Large intestine (tissue), 12 donors: ENCODE measurements at places on chromosomes 5 and 9.
A peak's percentile ranks its signal among the peaks of the same experiment; 100 is the strongest.

DNA sequence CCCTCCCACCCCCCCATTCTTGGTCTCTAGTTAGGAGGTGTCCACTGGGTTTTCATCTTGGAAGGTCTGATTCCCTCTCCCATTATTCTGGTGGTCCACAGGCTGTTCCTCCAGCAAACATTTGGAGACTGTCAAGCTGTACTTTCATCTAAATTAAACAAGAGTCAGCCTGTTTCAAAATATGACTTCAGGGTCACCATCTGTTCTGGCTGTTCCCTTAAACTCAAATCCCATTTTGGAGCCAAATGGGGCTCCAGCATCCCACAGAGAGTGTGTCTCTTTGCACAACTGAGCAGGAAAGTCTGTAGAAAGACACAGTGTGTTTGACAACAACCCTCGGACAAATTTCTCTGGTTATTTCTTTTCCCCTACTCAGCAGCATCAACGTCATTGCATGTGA lies 20.5 kb downstream of the COL15A1 start:
- DNase-seq = no peak

DNA sequence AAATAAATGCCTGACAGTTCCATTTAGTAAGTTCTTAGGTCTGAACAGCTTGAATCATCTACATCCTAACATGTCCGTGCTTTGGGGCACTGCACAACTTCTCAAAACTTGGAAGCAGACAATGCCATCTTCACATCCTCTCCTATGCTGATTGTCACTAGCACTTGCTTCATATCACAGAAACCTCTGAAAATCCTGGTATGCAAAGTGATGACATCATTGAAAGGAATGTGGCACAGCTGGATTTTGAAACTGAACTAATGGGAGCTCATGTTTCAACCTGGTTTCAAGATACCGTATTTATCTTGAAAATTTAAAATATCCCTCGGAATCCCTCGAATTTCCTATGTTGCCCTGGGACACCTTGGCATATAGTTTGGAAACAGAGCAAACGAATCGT lies 490.2 kb upstream of the DAP start:
- DNase-seq = no peak

- DNase-seq = no peak
Measured at GRCh38 chr5:51404255-51404654, 21.0 kb downstream of the ISL1 start.

DNA sequence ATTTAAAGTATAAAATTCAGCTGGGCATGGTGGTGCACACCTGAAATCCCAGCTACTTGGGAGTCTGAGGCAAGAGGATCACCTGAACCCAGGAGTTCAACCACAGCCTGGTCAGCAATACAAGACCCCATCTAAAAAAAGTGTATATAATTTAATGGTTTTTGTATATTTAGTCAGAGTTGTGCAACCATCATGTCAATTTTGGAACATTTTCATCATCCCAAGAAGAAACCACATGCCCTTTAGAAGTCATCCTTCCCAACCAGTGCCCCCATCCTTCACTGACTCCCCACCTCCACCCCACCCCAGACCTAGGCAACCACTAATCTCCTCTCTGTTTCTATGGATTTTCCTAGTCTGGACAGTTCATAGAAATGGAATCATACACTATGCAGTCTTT lies 18.8 kb upstream of the TEK start:
- no peak for DNase-seq

DNA sequence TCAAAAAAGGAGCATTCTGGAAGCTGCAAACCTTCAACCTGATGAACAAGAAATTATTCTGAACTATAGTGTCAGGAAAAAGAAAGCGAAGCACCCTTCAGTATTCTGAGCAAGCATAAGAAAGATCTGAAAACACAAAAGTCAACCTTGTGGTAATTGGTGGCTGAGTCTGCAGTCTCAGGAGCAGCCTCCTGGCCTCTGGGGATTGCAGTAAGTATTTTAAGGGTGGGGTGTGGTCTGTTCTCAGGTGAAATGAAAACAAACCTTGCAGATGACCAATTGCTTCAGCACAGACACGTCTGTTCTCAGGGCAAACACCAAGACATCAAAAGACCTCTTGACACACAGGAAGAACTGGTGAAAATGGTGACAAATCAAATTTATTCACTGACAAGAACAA lies 147.8 kb upstream of the RAPGEF1 start:
- DNase-seq = no peak

DNA sequence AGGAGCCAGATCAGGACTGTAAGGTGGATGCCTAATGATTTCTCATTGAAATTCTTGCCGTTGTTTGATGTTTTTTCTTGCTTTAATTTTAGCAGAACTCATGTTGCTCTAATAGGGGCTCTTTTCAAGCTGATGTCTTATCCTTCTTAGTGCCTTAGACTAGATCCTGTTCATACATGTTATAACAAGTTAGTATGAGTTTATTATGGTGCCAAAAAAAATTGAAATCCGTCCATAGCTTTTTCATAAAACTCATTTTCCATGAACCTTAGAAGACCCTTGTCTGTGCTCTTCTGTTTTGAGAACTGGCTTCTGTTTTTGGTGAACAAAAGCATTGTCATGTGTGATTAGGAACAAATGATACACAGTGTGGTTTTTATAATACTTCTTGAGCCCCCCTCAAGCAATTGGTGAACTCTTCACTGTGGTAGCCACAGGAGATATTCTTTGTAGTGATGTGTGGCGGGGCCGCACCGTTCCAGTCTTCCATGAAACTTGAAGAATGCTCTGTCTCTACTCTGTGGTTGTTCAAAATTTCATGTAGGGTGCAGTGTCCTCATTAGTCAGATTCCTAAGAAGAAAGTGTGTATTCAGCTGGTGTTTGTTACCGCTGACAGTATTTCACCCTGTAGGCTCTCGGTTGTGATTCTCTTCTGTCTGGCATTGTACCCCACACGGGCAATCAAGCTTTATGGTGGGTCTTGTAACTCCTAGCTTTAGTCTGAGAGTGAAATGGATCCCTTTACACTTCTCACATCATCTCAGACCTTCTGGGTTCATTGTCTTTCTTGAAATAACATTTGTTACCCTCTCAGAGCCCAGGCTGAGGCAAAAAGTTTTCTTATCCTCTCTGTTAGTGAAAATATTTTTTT lies 10.7 kb downstream of the OTULIN start:
- DNase-seq = no peak

GRCh38 chr5:142206801-142207200 lies 98.2 kb downstream of the NDFIP1 start:
- DNase-seq = no peak

- no peak for DNase-seq
Measured at GRCh38 chr5:96628406-96628805, 33.8 kb upstream of the CAST start.

- no peak for DNase-seq
Measured at GRCh38 chr9:17793713-17794622, 215.1 kb downstream of the SH3GL2 start.

- peak; percentile 12 for DNase-seq
Measured at GRCh38 chr5:131209506-131210150, 38.9 kb downstream of the LYRM7 start.

DNA sequence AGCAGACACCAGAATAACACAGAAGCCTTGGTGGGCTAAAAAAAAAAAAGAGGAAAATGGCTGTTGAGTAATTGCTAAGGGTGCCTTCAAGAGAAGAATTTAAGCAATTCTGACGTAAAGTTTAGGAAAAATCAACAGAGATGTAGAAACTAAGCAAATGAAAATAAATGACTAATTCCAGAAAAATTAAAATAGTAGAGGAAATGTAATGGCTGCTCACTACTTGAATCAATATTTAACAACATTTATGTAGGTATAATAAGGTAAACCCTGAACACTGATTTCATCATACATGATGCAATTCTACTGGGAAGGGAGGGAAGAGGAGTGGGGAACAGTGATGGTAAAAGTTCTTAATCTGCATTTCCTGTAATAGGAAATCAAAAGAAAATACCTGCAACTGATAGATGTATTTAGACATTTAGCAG lies 41.4 kb downstream of the PUM3 start:
- no peak for DNase-seq

GRCh38 chr5:77844373-77844622 lies 68.2 kb upstream of the TBCA start:
- no peak for DNase-seq

- DNase-seq = no peak
Measured at GRCh38 chr5:8870349-8870958, 675.4 kb downstream of the SEMA5A start.

DNA sequence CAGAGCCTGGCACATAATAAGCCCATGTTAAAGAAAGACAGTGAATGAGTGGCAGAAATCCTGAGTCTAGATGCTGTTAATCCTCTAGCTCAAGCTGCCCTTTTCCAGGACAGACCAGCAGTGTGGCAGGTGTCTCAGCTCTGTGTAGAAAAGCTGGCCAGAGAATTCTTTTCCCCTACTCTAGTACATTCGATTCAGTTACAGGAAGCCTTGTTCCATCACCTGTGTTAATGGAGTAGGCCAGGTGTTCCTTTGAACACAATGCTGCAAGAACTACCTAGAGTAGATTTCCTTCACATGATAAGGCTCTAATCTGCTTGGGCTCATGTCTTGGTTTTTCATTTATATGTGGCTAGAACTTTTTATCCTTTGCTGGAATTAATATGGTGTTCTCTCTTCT lies 52.5 kb downstream of the NUP214 start:
- no peak for DNase-seq

- no peak for DNase-seq
Measured at GRCh38 chr9:3528451-3528850, 2.6 kb upstream of the RFX3 start.

DNA sequence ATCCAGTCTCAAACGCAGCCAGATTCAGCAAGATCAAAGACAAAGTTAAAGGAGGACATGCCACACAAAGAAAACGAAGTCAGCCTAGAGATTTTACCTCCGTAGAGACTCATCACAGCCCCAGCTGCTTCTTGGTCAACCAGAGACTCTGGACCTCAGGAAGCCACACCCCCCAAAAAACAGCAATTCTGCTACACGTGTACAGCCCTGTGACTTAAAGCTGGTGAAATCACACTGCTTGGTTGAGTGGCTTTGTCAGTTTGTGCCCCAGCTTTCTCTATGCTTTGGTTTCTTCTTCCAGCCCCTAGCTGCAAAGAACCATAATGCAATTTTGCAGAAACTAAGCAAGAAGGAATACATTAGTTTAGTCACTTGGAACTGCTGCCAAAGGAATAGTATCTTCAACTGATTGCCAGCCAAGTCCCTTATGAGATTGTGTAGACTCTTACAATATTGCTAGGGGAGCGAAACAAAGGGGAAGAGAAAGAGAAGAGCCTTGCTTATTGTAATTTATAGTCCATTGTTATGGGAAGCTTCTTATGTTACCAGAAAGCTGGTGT lies 158.8 kb upstream of the ZNF462 start:
- no peak for DNase-seq

GRCh38 chr5:6733411-6734242 lies 20.4 kb downstream of the TENT4A start:
- DNase-seq = no peak

GRCh38 chr5:97545886-97546535 lies 363.0 kb upstream of the RIOK2 start:
- no peak for DNase-seq

GRCh38 chr5:14742498-14742897 lies 78.0 kb downstream of the OTULIN start:
- no peak for DNase-seq

GRCh38 chr5:124289130-124289529 lies 457.3 kb downstream of the ZNF608 start:
- DNase-seq = no peak

DNA sequence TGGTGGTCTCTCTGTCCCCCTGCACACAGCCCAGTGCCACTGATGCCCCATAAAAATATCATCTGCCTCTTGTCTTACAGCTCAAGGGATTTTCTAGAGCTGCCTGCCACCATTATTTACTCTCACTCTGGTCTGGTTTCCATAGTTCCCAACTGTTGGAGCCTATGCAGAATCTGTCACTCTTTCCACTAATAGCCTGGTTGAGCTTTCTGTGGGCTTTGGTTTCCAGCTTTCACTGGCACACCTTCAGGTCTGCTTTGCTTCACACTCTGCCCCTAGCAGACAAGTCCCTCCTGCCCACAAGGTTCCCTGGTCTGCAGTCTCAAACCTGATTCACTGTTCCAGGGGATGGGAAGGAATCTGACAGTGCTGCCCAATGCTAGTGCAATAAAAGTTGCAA lies 103.0 kb upstream of the FTMT start:
- DNase-seq = no peak
